ENCODE measurements at places on chromosomes 5 and 9. TPM values are rescaled to one million over a fixed set of nuclear protein-coding genes. Genes with fewer than 3 reads are reported as not detected.

DNA sequence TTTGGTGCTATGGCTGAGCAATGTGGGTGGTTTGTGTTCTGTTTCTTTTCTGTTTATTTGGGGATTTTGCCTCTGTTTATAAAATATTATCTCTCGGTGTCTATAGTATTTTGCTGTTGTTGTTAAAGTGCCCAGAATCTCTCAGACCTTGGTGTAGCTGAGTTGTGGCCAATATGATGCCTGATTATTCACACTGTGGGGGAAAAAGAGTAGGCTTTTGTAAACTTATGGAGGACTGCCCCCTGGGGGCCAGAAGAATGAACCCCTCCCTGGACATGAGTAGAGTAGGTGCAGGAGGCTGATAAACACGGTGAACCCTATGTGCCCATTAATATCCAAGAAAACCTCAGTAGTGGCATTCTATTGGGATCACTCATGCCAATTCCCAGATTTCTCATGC lies 49.0 kb upstream of the DPYSL3 start:
- DNase-seq: peak; percentile 80

DNA sequence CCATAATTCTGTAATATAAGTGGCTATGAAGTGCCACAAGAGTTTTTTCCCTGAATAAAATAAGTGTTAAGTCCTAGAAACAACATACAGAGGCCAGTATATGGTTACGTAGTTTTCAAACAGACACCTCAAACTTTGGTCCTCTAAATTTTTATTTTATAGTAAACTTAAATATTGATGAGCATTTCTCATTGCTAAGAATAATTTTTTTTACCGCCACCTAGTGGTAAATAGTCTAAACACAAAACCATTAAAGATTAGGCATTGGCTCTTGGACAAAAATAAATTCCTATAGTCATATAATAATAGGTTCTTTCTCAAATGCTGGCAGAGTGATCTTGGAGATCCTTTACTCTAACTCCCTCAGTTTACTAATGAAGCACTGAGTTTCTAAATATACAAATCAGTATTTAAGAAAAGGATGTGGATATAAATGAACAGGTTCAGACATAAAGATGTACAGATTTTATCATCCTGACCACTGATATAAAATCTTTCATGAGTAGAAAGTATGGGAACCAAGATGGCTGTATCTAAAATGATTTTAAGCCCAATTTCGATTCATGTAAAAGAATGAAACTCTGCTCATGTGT lies 136.2 kb downstream of the FANCC start:
- no peak for DNase-seq

- DNase-seq: no peak
Measured at GRCh38 chr9:125142560-125143376, 560 bp downstream of the SCAI start.

- no peak for DNase-seq
Measured at GRCh38 chr5:116451905-116452450, 122.6 kb downstream of the SEMA6A start.

DNA sequence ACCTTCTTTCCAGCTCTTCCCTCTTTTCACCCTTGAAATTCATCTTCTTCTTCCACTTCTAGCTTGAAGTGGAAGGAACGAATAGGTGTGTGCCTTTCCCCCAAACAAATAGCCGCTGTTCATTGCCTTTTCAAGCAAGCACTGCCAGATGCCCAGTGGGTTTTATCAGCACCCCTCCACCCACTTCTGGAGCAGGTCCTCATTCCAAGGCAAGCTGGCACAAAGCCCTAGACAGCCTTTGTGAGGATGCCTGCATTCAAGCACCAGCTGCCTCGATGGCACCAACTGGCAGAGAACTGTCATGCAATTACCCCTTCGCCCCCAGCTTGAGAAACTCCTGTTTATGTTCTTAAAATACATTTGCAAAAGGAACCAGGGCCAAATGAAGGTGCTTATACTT lies 36.5 kb downstream of the SERINC5 start:
- no peak for DNase-seq

Gene PCDHA5
- 0.57 TPM for total RNA-seq

Gene PCDHA3
- total RNA-seq: 1.1 TPM

- DNase-seq: no peak
Measured at GRCh38 chr5:23139338-23140171, 286.4 kb upstream of the CDH12 start.

- DNase-seq: no peak
Measured at GRCh38 chr9:99732715-99733114, 89.0 kb upstream of the NR4A3 start.

DNA sequence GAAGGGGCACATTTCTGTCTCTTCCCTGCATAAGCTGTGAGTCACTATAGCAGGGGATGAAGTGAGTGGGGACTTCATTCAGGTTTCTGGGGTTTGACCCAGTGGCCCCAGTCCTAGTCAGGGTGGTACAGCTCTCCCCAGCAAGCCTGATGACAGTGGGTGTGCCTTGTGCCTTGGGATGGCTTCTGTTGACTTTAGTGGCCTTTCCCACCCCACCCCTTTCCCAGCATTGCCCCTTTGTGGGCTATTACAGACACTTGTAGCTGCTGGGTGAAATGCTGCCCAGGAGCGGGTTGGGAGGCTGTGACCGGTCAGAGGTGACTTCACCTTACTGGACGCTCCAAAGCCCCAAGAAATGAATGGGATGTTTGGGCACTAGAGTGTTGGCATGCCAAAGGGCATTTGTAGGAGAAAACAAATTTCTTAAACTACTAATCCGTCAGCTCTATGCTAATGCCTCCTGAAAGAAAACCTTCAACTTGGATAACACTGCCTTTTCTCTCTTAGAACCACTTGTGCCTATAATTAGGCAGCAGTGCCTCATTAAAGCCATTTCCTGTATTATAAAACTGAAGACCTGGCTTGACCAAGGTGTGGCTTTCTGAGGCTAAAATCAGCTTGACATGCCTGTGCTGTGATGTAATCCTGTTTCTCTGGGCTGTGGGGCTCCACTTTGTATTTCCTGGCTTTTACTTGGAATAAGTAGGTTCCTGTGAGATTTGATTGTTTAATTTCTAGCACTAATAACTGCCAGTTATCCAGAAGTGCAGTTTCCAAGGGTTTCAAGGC lies 119.0 kb upstream of the SLC25A48 start:
- no peak for DNase-seq

DNA sequence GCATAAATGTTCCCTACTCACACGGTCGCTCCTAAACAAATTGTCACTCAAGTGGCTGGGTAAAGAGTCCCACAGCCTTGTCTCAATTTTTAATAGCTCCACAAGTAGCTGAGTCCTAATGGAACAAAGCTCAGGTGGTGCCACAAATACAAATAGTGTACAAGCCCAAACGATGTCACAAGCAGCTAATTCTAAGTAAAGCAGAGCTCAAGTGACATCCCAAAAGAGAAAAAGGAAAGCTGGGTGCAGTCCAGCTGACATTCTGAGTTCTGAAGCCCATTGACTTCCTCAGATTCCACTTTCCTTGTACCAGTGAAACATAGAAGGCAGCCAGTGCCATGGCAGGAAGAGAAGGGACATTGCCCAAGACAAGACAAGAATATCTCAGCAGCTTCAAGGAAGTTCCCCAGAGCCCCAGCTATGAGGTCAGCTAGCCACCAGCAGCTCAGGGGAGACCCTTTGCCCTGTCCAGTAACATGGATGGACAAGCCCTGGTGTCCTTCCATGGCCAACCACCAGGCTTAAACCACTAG lies 231.2 kb upstream of the SGCD start:
- no peak for DNase-seq

- DNase-seq: peak; percentile 30
Measured at GRCh38 chr9:128555180-128555721, 2.9 kb downstream of the SPTAN1 start.

DNA sequence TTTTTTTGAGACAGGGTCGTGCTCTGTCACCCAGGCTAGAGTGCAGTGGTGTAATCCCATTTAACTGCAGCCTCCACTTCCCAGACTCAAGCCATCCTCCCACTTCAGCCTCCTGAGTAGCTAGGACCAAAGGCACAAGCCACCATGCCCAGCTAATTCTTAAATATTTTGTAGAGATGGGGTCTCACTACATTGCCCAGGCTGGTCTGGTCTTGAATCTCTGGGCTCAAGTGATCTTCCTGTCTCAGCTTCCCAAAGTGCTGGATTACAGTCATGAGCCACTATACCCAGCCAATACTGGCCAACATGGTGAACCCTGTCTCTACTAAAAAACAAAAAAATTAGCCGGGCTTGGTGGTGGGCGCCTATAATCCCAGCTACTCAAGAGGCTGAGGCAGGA lies 6.8 kb downstream of the DCAF12 start:
- DNase-seq: no peak

Gene FAM174A
- total RNA-seq: 22.2 TPM

GRCh38 chr9:127729522-127730256 lies 5.4 kb downstream of the TOR2A start:
- DNase-seq: no peak

- DNase-seq: no peak
Measured at GRCh38 chr5:71932131-71932654, 175.1 kb upstream of the MAP1B start.

GRCh38 chr9:123097430-123098095 lies 64.1 kb downstream of the GPR21 start:
- no peak for DNase-seq

Gene FRRS1L
- total RNA-seq: 8.3 TPM

Measured in ovary (tissue), 10 donors.